Neural progenitor cell (in vitro differentiated cells): ENCODE measurements at places on chromosomes 6 and 20.

DNA sequence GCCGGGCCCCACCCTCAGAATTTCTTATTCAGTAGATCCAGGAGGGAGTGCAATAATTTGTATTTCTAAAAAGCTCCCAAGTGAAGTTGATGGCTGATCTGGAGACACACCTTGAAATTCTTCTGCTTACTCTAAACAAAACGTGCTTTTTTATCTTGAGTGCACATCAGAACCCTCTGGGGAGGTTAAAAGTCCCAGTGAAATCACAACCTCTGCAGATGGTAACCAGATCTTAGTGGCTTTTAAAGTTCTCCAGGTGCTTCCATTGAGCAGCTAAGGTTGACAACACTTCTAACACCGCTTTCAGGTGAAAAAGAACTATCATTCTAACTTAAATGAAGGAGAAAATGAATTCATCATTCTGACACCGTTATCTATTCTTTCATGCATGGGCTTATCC is 45.6 kb upstream of the ESR1 start:
- no peak overlapping the region for H3K4me3 ChIP-seq
- no peaks in the 10 kb centered on the region for H3K27me3 ChIP-seq
- H3K36me3 ChIP-seq, result no peaks in the 10 kb centered on the region
- DNase-seq, result no peak

DNA sequence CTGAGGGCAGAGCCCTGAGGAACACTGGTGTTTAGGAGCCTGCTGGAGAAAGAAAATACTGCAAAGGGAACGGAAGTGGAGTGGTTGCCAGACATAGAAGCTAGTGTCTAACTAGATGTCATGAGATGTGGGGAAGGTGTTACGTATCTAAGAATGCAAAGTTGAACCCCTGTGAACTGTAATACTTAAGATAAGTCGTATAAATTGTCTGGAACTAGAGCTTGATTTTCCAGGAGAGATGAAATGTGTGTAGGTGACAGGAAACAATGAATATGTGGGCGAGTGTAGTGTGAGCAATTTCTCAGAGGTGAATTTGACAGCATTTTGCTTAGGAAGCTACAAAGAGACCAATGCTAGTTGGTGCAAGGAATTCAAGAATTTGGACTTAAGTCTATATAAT is 27.9 kb downstream of the ESR1 start:
- H3K4me1 ChIP-seq, result peaks cover 3% of the 10 kb centered on the region
- H3K36me3 ChIP-seq, result no peaks in the 10 kb centered on the region
- no peak overlapping the region for H3K27ac ChIP-seq
- H3K27me3 ChIP-seq, result no peaks in the 10 kb centered on the region
- H3K4me3 ChIP-seq, result no peak overlapping the region

GRCh38 chr6:17007749-17008148 is 94.1 kb upstream of the STMND1 start:
- H3K36me3 ChIP-seq, result no peaks in the 10 kb centered on the region
- no peaks in the 10 kb centered on the region for H3K27me3 ChIP-seq
- no peak overlapping the region for H3K27ac ChIP-seq
- H3K4me1 ChIP-seq, result no peaks in the 10 kb centered on the region
- DNase-seq, result no peak
- H3K4me3 ChIP-seq, result no peak overlapping the region

DNA sequence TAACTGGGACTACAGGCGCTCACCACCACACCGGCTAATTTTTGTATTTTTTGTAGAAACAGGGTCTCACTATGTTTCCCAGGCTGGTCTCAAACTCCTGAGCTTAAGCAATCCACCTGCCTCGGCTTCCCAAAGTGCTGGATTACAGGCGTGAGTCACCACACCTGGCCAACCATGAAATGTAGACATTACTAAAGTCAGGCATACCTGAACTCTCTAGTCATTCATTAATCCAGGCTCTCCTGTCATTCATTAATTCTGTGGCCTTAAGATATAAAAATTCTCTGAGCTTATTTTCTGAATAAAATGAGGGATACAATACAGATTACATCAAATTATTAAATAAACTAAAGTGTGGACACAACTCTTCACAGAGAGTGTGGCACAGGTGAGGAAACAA is 159.7 kb downstream of the GMDS start:
- H3K4me3 ChIP-seq, result no peak overlapping the region
- DNase-seq, result no peak
- no peaks in the 10 kb centered on the region for H3K4me1 ChIP-seq
- H3K27me3 ChIP-seq, result no peaks in the 10 kb centered on the region

DNA sequence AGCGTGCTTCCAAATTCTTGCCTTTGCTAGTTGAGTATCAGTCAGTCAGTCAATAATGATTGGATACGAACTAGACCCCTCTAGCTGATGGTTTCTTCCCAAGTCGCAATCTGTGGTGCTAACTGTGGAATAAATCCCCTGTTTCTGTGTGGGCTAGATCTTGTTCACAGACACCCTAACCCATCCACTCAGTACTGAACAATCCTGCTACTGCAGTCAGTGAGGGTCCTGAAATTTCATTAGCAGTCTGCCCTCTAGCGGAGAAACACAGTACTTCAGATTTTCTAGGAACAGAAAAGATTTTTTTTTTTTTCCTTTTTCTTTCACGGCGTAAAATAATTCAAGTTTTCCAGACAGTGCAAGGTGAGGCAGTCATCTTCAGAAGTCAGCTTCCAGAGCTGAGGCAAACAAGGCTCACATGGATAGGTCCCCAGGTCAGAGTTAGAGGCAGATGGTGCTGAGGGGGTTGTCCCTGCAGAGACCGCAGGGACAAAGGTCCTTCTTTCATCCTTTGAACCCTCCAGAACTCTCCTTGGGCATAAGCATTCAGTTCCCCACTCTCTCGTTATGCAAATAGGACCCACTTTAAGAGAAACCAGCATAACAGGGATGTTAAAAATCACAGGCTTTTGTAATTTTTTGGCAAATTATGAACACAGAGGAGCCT is 119.6 kb downstream of the SCML4 start:
- H3K4me3 ChIP-seq, result no peak overlapping the region
- no peak overlapping the region for H3K27ac ChIP-seq
- DNase-seq, result peak; percentile 67
- no peaks in the 10 kb centered on the region for H3K27me3 ChIP-seq
- no peaks in the 10 kb centered on the region for H3K36me3 ChIP-seq

DNA sequence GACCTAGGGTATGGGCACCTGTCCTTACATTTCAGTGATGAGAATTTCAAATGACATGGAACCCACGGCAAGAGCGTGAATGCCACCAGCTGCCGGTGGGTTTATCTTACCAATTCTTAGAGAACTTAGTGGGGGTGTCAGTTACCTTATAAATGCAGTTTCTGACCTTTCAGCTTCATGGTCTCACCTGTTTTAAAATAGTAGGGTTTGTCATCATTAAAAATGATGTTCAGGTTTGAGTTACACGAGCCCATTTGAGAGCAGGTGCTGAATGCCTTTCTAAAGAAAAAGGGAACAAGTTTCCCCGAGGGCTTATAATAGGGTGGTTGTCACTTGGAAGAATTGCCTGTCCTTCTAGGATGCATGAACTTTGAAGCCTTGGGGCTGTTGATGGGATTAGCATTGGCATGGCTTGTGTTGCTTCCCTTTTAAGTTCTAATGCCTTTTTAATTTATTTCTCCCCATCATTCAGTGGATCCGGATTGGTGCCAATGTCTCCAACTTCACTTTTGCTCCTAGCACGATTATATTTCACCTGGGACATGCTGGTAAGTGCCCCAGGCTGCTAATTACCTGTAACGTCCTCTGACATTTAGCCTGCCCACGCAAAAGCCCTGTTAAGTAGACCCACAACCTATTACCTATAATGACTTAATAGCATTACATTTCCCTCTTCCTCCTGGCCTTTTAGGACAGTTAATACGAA is 27.9 kb downstream of the GHRH start:
- DNase-seq, result no peak
- peak overlapping the region; percentile 96 for H3K27ac ChIP-seq
- no peak overlapping the region for H3K4me3 ChIP-seq
- H3K27me3 ChIP-seq, result no peaks in the 10 kb centered on the region
- peaks cover 28% of the 10 kb centered on the region for H3K36me3 ChIP-seq

GRCh38 chr6:75081921-75082320 is 123.9 kb downstream of the COL12A1 start:
- peaks cover 28% of the 10 kb centered on the region for H3K27me3 ChIP-seq
- H3K4me3 ChIP-seq, result no peak overlapping the region
- H3K27ac ChIP-seq, result no peak overlapping the region
- H3K36me3 ChIP-seq, result no peaks in the 10 kb centered on the region
- no peak for DNase-seq

DNA sequence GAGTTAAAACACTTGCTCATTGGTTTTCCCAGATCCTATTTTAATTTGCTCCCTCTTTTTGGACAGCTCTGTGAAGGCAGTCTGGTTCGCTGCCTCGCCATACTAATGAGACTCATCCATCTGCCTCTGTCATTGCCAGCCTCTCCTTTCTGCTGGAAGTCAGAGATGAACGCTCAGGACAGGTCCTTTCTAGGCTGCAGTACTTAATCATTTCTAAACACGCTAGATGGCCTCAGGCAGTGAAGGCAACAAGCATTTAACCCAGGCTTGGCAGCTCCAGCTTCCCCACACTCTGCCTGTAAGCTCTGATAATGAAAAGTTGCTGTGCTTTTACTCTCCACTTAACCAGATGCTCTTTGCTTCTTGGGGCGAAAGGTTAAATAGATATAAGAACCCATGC is 286.7 kb upstream of the POU3F2 start:
- no peak for DNase-seq
- no peaks in the 10 kb centered on the region for H3K36me3 ChIP-seq
- no peak overlapping the region for H3K4me3 ChIP-seq
- H3K4me1 ChIP-seq, result peaks cover 7% of the 10 kb centered on the region

- H3K27ac ChIP-seq, result no peak overlapping the region
- no peak for DNase-seq
- no peaks in the 10 kb centered on the region for H3K27me3 ChIP-seq
- no peaks in the 10 kb centered on the region for H3K4me1 ChIP-seq
Observed at GRCh38 chr6:69846770-69847491, 19.4 kb upstream of the COL19A1 start.

- H3K4me3 ChIP-seq, result no peak overlapping the region
- no peak overlapping the region for H3K27ac ChIP-seq
- peak; percentile 10 for DNase-seq
- no peaks in the 10 kb centered on the region for H3K36me3 ChIP-seq
Observed at GRCh38 chr6:14500809-14501208, 383.2 kb downstream of the CD83 start.

DNA sequence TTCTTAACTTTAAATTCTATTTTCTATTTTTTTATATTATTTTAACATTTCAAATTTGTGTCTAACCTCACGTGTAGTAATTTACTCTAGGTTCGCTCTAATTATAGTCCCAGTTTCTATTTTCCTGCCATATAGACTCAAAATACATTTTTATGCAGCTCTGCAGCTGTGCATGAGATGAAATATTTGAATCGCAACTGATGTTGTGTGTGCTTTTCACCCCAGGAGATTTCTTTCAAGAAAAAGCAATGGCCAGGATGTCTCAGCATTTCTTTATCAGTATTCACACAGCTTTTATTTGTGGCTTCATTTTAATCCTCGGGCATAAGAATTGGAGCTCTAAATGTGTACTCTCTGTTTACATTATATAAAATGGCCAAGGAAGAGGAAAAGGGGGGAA is 157.6 kb downstream of the HDGFL1 start:
- H3K36me3 ChIP-seq, result no peaks in the 10 kb centered on the region
- no peak for DNase-seq
- H3K4me1 ChIP-seq, result no peaks in the 10 kb centered on the region
- H3K27me3 ChIP-seq, result no peaks in the 10 kb centered on the region
- H3K27ac ChIP-seq, result no peak overlapping the region
- H3K4me3 ChIP-seq, result no peak overlapping the region

- H3K27ac ChIP-seq, result no peak overlapping the region
- peak; percentile 56 for DNase-seq
- H3K4me1 ChIP-seq, result peaks cover 17% of the 10 kb centered on the region
- H3K27me3 ChIP-seq, result peaks cover 70% of the 10 kb centered on the region
- peak overlapping the region; percentile 77 for H3K4me3 ChIP-seq
Observed at GRCh38 chr20:49483696-49484123, 1.2 kb upstream of the KCNB1 start.

DNA sequence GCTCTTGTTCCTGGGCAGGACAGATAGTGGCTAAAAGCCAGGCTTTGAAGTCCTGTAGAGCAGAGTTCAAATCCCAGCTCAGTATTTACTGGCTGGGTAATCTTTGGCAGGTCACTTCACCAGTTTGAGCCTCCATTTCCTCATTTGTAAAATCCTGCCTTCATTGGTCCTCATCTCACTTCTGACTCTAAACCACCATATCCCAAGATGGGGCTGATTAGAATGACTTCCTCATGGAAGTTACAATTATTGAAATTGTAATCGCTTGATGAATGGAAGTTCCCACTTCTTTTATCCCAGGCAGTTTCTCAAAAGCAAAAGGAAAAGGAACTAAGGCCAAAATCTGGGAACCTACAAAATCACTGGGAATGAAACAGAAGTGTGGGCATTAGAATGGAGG is 35.9 kb upstream of the B4GALT5 start:
- H3K4me3 ChIP-seq, result no peak overlapping the region
- H3K36me3 ChIP-seq, result no peaks in the 10 kb centered on the region
- no peak for DNase-seq
- no peaks in the 10 kb centered on the region for H3K27me3 ChIP-seq
- peaks cover 6% of the 10 kb centered on the region for H3K4me1 ChIP-seq

DNA sequence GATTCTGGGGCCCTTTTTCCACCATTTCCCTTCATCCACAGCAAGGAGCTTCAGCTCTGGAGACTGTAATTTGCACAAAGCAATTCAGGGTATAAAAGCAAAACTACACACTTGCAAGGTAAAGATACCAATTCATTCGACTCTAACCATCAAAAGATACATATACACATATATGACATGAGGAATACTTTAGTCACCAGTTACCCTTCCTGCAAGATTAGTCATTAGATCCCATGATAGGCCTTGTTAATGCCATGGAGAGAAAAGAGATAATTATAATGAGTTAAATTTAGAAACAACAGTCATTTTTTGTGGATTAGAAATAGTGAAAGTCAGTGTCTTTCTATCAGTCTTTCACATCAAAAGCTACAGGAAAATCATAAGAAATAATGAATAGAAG is 204.2 kb downstream of the KCNQ5 start:
- no peak overlapping the region for H3K27ac ChIP-seq
- DNase-seq, result no peak
- no peaks in the 10 kb centered on the region for H3K36me3 ChIP-seq
- no peak overlapping the region for H3K4me3 ChIP-seq

DNA sequence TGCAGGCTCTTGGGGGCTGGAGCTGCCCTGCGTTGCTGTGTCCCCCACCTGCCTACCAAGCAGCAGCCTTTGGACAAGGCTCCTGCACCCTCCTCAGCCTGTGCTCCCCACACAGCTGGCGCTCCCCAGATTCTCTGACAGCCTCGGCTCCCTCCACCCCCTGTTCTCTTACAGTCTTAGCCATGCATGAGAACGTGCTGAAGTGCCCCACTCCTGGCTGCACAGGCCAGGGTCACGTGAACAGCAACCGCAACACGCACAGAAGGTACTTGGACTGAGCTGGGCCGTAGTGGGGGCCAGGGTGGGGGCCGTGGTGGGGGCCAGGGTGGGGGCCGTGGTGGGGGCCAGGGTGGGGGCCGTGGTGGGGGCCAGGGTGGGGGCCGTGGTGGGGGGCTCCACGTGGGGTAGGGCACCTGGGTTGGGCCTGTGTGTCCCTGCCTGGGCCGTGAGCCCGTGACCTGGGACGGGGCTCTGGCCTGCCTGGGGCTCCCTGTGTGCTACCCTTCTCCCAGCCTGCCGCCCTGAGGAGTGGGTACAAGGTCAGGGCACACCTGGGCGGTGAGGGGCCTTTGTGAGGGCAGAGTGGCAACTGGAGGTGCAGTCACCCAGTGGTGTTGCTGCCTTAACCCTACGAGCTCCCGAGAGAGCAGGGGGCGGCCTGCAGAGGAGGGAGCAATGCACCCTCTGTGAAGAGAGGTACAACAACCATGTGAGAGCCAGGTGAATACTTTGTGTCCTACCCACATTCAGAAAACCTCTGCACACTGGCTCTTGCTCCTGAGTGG is 43.5 kb upstream of the PCMTD2 start:
- no peaks in the 10 kb centered on the region for H3K4me1 ChIP-seq
- no peaks in the 10 kb centered on the region for H3K36me3 ChIP-seq
